ENCODE measurements at places on chromosomes 7 and 10.

- no peak for DNase-seq
These were observed 24.1 kb downstream of the PDLIM1 start for GRCh38 chr10:95266674-95267095.

DNA sequence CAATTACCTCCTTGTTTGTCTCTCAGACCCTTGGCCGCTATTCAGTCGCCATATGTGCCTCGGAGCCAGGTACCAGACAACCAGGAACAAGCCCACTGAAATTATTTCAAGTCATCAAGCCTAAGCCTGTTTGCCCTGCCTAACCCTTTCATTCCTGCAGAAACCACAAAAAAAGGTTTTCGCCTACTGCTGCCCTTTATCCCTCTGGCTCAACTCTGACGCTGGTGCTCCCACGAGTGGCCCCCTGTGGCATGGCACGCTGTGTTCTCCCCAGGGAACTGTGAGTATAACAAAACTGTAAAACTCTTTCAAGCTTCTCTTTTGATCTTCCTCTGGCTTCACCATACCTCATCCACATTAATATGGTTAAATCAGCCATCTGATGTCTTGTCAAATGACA lies 215.7 kb upstream of the CDC14C start:
- DNase-seq: no peak

- no peak for DNase-seq
These were observed 22.1 kb upstream of the LMOD2 start for GRCh38 chr7:123633553-123633952.

- no peak for DNase-seq
These were observed 32.5 kb upstream of the PLXDC2 start for GRCh38 chr10:19783721-19784120.

DNA sequence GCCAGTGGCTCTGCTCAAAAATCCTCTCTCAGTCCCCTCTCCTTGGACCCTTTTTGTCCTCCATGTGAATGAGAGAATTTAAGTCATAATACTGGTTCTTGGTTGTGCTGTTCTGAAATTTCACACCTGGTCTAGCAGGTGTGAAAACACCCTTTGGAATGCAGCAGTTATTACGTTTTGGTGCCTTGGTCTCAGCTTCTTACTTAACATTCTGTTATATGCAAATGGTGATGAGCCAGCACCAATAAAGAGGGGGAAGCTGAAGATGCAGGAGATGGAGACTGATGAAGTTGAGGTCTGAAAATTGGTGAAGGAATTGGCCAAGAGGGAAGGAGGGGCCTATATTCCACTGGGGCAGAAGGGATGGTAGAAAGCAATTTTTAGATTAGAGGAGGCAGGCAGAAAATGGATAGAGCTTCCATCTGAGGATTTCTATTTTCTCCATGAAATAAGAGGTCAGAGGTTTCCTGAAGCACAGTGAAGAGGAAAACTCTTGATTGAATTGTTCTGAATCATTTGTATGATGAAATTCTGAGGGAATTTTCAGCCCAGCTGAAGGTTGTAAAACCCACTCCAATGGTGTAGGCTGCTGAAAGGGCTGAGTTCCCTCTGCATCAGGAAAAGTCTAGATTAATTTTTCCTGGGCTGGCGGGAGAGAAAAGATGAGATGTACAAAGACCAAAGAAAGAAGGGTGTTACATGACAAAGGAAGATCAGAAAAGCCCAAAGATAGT lies 94.0 kb upstream of the FAM180A start:
- DNase-seq: no peak

DNA sequence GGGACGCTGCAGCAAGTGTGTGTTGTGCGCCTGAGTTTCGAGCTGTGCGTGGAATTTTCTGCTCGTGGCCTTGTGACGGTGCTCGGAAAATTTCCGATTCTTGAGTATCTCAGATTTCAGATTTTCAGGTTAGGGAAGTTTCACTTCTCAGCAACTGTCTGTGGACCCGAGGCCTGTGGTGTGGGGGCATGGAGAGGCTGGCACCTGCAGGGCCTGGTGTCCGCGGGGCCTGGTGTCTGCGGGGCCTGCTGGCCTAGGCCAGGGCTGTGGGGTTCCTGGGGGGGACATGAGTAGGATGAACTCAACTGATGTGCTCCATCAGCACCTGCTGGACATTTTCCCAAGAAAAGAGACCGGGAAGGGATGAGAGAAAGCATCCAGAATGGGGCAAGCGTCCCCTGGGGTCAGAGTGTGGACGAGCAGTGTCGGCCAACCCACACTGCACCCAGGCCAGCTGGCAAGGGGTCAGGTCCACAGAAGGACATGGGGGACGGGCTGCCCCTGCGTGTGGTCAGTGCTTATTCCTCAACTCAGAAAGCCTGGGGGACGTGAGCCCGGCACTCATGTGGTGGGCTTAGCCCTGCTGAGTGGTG lies 31.3 kb upstream of the SHH start:
- no peak for DNase-seq

DNA sequence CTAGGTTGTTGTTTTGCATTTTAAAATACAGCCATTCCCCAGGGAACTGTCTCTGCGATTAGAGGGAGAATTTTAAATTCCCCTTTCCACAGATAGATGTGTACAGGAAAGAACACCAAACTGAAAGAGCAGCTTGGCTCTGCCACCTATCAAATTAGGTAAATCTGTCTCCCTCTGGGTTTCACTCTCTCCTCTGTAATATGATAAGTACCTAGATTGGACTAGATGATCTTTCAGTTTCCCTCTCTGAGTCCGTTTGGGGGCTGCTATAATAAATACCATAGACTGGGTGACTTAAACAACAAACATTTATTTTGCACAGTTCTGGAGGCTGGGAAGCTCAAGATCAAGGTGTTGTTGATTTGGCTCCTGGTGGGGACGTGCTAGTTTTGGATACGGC lies 186.0 kb downstream of the KIF20B start:
- no peak for DNase-seq

GRCh38 chr10:72588266-72588665 lies 37.6 kb downstream of the MICU1 start:
- no peak for DNase-seq
